RWPE2 (cell line): ENCODE measurements at places on chromosomes 1 and 21.
A peak's percentile ranks its signal among the peaks of the same experiment; 100 is the strongest.

- no peak for DNase-seq
These were observed 29.5 kb upstream of the ZNF496 start for GRCh38 chr1:247360991-247361731.

DNA sequence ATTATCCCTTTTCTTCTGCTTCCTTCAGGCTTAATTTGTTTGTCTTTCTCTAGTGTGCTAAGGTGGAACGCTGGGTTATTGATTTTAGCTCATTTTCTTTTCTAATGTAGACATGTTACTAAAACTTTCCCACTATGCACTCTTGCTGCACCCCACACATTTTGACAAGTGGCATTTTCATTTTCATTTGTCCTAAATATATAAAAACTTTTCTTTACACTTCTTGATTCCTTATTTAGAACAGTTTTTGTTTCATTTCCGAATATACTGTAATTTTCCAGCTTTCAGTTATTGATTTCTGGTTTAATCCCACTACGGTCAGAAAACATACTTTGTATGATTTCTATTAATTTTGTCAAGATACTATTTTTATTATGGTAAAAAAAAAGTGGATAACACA, 25.3 kb downstream of the SH3BP5L start:
- no peak for DNase-seq

GRCh38 chr1:224259986-224260385, 70.0 kb downstream of the NVL start:
- no peak for DNase-seq

DNA sequence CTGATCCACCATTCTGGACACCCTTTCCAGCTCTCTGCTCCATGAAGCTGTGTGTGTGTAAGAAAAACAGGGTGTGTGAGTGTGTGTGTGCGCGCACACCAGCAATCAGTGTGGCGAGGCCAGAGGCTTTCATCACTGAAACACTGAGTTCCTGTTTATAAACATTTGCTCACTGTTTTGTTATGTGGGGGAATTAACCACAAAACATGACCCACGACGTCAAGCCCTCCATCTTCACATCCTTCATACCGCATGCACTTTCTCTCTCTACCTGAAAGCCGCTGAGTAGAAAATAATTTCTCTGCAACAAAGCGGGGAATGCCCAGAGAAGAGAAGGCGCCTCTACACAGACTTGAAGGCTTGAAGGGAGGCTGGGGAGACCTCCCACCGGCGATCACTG, 148.9 kb upstream of the IRF2BP2 start:
- no peak for DNase-seq

DNA sequence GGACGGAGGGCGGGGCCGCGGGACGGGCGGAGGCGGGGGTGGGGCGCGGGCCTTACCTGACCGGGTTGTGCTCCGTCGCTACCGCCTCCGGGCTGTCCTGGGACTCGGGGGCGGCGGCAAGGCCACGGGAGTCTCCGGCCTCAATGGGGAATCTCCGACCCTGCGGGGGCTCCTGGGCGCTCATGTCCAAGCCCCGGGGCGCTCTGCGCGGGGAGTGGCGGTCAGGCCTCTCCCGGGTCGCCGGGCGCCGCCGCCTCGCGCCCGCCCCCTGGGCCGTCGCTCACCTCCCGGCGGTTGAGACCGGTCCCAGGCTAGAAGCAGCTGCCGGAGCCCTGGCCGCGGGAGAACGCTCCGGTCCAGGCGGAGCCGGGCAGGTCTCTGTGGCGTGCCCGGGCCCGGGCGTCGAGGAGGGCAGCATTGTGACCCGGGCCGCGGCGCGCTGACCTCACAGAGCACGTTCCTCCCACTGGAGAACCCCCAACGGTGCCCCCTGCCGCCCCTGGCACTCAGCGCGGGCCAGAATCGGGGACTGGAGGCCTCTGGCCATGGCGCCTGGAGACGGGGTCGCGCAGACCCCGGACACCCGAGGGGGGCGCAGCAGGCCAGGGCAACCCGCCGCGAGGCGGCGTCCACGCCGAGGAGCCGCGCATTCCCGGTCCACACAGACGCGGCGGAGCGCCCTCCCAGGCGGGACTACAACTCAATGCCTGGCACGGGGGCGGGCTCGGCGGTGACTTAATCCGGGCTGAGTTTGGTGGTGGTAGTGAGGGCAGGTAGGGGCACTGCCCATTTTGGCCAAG, 411 bp downstream of the FAM229A start:
- DNase-seq = no peak

DNA sequence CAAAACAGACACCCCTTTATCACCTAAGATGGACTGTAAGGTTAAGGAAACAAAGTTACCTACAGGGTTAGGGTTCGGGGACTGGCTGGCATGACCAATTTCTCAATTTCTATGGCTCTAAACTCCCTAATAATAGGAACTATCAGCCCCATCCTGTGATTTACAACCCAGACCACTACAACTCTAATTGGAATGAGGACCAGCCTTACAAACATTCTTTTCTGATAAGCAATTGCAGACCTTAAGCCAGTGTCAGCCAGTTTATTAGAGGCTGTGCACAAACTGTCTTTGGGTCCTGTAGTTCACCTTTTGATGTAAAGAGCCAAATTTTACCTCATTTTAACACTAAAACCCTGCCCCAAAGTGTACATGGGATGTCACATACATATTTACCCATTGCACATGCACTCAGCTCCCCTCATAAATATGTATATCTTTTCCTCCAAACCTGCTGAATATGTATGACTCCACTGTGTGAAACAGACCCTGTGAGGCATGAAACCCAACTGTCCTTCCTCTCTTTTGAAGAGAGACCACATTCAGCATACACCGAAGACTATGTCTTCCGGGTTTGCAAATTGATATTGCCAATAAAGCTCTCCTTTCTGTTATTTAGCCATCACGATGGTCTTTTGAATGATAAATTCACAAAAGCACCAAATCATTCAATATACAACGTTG, 7.3 kb upstream of the APP start:
- DNase-seq = no peak

- no peak for DNase-seq
These were observed 243.0 kb downstream of the SLC45A1 start for GRCh38 chr1:8560611-8561544.

DNA sequence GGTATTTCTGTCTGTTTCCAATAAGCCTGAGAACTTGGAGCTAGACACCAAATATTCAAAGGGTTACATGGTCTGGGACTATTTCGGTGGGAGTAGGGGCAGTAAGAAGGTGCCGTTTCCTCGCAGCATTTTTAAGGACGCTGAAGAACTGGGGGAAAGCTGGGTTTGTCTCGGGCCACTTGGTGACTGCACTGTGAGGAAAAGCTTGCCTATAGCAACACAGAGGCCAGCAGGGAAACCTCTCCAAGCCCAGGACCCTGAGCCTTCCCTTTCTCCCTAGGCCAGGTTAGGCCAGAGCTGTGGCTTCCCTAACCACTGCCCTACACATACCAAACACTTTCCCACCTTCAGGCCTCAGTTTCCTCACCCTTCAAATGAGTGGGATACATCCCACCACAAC, 3.3 kb downstream of the GLIS1 start:
- DNase-seq = no peak

DNA sequence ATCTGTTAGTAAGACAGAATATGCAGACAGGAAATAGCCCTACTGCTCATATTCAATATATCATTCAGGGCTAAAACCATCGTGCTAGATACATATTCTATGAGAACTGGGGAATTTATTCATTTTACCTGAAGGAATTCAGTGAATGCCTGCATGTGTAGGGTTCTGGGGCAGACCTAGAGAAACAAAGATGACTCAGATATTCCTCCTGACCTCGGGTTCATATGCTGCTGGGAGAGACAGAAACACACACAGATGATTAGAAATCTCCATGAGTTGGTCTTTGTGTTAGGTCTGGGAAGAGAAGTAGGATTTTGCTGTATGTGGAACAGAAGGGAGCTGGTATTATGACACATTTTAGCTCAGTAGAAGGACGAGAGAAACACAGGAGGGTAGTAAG, 176.5 kb upstream of the ST6GALNAC5 start:
- no peak for DNase-seq

DNA sequence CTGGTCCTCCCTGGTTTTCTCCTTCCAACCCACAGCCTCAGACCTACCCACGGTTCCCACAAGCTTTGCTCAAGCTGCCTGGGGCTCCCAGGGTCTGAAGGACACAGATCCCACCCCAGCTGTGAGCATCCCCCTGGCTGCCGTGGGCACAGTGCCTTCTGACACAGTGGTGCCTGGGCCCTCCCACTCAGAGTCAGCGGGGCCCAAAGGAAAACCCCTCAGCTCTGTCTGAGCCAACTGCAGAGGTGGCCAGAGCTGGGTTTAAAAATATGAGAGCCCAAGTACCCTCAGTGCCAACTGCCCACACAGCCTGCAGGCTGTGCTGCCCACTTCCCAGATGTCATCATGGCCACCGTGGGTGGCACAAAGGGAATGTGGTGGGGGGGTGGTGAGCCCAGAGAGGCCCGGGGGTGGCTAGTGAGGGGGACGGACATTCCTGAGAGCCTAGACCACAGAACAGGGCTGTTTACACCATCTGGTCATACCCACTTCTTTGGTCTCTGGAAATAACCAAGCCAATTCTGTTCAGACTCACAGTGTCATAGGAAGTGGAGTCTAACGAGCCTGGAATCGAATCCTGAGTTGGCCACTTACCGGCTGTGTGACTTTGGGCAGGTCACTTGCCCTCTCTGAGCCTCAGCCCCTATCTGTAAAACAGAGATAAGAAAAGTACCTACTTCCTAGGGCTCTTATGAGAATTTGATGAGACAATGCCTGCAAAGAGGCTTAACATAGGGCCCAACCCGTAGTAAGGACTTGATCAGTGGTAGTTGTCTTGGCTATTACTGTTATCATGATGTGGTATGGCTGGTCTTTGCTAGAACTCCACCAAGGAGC, 85.5 kb downstream of the CAMK2N1 start:
- DNase-seq = no peak

DNA sequence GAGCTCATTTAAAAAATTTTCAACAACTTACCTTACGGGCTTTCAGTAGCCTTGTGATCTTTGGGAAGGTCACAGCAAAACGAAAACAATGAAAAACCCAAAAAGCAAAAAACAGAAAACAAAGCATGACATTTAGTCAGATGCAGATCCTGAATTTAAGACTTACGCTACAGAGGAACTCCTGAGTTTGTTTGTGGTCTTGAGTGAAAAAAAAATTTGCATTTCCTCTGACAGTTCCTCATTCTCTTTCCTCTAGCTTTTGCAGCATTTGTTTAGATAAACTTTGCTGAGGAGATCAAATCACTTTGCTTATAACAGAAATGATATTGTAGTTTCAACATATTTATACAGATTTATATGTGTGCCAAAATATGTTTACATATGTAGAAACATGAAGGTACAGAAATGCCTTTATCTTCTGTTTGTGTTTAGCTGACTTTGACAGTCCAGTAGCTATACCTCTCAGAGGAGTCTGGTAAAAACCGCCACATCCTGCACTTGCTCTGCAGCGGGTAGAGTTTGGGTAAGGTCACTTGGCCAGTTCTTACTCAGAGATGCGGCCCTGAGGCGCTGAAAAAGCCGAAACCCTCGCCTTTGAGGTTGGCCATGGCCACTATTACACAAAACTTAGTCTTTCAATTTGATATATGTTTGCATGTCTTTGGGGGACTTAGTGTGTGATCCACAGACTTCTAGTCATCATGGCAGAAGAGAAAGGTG, 142.5 kb downstream of the TNR start:
- no peak for DNase-seq

- DNase-seq = peak; percentile 15
These were observed 21.8 kb upstream of the LHX4 start for GRCh38 chr1:180208264-180208663.

- DNase-seq = no peak
These were observed 14.6 kb upstream of the PARP1 start for GRCh38 chr1:226422478-226422877.

DNA sequence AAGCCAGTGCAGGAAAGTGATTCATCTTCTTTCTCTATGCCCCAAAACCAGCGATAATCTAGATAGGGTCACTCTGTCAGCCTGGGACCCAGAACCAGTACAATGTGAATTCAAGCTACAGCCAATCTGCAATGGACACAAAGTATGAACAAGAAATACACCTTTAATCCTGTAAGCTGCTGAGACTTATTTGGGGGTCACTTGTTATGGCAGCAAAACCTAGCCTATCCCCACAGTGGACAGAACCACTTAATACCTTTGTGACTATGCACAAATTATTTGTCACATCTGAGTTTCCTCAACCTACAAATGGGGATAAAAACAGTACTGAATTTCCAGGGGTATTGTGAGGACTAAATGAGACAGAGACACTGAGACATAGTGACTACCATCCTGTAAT, 50.0 kb downstream of the TMCO4 start:
- no peak for DNase-seq

GRCh38 chr1:43653339-43653738, 3.4 kb downstream of the KDM4A start:
- DNase-seq = no peak

GRCh38 chr1:36881068-36881405, 153.3 kb downstream of the GRIK3 start:
- DNase-seq = no peak

DNA sequence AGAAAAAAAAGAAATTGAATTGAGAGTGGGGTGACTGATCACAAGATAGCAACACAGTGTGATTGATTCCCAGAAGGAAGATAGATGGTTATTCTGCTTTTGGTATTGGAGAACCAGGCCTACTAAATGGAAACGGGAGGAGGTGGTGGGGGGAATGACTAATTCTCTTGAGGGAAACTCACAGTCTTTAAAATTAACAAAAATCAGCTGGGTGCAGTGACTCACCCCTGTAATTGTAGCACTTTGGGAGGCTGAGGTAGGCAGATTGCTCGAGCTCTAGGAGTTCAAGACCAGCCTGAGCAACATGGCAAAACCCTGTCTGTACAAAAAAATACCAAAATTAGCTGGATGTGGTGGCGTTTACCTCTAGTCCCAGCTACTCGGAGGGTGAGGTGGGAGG, 134.6 kb upstream of the PDE4B start:
- no peak for DNase-seq

DNA sequence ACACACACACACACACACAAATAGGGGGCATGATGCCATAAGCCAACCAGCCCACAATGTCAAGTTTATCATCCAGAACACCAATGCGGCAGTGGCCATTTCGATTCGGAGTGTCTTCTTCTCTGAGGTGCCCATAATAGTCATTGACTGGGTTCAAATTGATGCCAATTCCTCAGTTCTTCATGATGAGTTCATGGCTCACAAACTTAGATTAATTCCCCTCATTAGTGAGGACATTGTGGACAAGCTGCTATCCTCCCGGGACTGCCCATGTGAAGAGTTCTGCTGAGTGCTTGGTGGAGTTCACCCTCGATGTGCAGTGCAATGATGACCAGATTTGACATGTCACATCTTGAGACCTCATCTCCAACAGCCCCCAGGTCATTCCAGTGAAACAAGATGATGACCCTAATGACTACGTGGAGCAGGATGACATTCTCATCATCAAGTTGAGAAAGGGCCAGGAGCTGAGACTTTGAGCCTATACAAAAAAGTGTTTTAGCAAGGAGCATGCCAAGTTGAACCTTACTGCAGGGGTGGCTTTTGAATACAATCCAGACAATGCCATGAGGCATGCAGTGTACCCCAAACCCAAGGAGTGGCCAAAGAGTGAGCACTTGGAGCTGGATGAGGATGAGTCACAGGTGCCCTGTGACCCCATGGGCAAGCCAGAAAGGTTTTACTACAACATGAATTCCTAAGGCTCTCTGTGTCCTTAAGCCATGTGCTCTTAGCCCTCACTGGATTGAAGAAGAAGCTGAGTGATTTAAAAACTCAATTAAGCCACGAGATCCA, 211.6 kb upstream of the SAMSN1 start:
- DNase-seq = no peak
